ENCODE measurements at places on chromosomes 12 and 14. TPM values are rescaled to one million over a fixed set of nuclear protein-coding genes. Genes with fewer than 3 reads are reported as not detected.

DNA sequence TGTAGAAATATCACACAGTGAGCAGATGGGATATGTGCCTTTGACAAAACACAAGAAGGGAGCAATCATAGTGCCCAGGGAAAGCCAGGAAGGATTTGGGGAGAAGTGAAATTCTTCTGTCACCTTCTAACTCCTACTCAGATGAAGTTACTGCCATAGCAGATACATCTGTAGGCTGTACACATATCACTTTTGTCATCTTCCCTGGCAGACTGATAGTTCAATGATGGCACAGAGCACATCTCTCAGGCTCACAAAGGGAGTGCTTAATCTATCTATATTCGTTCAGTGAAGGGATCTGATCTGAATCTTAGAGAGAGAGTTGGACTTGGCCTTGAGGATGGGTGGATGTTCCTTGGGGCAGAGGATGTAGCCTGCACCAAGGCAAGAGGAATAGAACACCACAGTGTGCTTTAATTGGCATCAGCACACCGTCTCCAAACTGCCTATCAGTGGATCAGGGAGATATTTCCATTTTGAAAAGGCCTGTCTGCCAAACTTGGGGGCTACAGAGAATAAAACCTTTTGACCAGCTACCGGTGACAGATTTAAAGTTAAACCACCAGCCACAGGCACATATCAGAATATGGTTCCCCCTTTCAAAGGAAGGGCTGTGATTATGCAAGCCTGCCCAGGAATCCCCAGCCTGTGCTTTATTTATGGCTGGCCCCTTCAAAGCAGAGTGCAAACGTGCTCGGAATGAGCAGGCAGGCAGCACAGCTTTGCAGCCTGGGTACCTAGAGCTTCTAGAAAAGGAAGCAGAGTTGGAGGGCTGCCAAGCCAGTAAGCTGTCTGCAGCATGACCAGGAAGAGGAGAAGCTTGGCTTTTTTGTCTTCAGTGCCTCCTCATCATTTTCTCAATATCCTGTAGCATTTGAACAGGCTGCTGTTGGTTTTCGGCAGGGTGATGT lies 165.5 kb upstream of the DYRK2 start:
- no peak for DNase-seq

DNA sequence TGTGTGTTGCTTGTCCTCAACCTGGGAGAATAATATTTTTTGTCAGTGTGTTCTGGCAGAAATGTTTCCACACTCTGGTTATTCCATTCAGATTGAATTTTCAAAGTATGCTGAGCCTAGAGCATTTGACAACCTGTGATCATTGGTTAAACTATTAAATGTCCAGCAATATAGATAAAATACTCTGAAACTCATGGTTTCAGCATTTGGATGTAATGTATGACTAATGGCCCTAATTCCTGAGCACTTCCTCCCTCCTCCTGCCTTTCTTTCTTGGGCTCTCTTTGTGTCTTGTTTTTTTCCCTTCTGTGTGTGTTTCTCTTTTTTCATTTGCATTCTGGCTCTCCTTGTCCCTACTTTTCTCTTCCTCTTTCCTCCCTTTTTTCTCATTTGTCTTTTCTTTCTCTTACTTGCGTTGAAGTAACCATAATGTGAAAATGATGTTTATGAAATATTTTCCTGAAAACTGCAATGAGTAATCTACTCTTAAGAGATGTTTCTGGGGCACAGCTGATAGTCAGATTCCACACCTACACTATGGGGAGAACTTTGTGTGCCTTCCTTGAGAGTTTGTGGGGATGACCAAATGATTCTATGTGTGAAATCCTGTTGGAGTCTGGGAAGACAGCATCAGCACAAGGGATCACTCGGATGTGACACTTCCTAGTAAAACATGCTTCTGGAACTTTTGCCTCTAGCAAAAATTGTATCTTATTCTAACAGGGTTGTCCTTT lies 74.6 kb downstream of the FRMD6 start:
- DNase-seq = no peak

DNA sequence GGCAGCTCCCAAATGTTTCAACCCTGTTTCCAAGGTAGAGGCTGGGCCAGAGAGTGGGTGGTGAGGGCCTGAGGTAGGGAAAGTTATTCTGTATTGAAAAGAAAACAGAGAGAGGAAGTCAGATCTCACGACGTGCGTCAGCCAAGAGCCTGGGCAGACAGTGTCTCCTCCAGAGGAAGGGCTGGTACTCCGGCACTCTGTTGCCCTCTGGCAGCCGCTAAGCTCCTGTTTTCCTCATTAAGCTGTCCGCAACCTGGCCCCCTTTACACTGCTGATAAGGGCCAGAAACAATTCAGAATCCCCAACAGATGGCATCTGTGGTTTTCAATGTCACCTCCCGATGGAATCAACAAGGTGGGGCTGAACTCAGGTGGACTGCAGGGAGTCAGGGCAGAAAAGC lies 26.0 kb upstream of the LTBP2 start:
- DNase-seq = no peak

DNA sequence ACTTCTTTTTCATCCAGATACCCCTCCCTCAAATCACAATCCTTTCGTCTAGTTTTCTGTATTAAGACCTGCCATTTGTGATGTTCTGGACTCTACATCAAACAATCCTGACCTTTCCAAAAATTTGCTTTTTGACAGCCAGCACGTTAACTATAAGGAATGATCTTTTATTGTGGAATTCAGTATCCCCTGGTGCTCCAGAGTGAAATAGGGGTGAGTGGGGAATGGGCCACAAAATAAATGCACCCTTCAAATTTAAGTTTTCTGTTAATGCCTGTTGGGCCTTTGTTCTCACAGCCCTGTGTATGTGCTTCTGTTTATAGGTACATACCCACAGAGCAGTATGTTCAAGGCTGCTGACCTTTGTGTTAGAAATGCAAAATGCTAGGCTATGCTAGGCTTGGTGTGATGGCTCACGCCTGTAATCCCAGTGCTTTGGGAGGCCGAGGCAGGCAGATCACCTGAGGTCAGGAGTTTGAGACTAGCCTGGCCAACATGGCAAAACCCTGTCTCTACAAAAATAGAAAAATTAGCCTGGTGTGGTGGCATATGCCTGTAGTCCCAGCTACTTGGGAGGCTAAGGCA lies 12.0 kb downstream of the PNN start:
- no peak for DNase-seq

DNA sequence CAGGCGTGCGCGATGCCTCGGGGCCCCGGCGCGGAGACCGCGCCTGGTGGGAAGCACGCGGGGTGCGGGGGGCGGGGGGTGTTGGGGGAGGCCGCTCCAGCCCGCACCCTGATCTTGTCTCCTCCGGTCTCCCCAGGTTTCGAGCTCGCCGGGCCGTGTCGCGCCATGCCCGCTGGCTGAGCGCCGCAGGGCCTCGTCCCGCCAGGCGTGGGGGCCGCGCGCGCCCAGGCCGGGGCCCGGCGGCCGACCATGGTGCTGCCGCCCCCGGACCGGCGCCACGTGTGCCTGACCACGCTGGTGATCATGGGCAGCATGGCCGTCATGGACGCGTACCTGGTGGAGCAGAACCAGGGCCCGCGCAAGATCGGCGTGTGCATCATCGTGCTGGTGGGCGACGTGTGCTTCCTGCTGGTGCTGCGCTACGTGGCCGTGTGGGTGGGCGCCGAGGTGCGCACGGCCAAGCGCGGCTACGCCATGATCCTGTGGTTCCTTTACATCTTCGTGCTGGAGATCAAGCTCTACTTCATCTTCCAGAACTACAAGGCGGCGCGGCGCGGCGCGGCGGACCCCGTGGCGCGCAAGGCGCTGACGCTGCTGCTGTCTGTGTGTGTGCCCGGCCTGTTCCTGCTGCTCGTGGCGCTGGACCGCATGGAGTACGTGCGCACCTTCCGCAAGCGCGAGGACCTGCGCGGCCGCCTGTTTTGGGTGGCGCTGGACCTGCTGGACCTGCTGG lies 2.4 kb downstream of the TMEM121 start:
- no peak for DNase-seq

GRCh38 chr12:58420503-58420902 lies 479.1 kb downstream of the ATP23 start:
- no peak for DNase-seq

GRCh38 chr12:119630223-119630780 lies 36.7 kb downstream of the TMEM233 start:
- no peak for DNase-seq

- no peak for DNase-seq
Measured at GRCh38 chr12:23217158-23217557, 592.2 kb downstream of the ETNK1 start.

The GUCY2C gene
- not detected for total RNA-seq

The KRT3 gene
- not detected for total RNA-seq

The TGM1 gene
- not detected for total RNA-seq

The TAS2R8 gene
- total RNA-seq = not detected

The CD69 gene
- 4.1 TPM for total RNA-seq

The IAPP gene
- not detected for total RNA-seq

Data from Caki2 (cell line).